ENCODE measurements at places on chromosomes 2 and 18.

DNA sequence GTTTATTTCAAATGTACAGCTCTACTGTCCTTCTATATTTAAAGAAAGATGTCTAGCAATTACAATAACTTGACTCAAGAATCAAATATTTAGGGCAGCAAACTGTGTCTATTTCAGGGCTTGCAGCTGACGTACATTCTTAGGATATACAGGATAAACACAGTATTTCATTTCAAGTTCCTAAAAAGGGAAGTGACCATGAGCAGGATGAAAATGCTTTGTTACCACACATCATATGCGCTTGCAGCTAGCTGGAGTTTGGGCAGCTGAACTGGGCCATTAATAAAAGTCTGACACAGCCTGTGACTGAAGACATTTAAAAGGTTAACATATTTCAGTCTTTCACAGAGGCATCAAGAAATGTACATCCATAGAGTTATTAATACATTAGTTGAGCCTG, 264.6 kb upstream of the TRIB2 start:
- no peak for DNase-seq

GRCh38 chr2:235909358-235909757, 258.8 kb downstream of the GBX2 start:
- no peak for DNase-seq

DNA sequence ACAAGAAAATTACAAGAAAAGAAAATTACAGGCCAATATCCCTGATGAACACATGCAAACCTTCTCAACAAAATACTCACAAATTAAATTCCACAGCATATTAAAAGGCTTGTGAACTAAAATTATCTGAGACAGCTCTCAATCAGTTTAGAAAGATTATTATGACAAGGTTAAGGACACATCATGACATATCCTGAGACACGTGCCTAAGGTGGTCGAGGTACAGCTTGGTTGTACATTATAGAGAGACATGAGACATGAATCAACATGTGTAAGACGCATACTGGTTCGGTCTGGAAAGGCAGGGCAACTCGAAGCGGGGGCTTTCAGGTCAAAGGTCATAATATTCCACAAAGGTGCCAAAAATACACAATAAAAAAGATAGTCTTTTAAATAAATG, 598.3 kb upstream of the REG3G start:
- DNase-seq: no peak

DNA sequence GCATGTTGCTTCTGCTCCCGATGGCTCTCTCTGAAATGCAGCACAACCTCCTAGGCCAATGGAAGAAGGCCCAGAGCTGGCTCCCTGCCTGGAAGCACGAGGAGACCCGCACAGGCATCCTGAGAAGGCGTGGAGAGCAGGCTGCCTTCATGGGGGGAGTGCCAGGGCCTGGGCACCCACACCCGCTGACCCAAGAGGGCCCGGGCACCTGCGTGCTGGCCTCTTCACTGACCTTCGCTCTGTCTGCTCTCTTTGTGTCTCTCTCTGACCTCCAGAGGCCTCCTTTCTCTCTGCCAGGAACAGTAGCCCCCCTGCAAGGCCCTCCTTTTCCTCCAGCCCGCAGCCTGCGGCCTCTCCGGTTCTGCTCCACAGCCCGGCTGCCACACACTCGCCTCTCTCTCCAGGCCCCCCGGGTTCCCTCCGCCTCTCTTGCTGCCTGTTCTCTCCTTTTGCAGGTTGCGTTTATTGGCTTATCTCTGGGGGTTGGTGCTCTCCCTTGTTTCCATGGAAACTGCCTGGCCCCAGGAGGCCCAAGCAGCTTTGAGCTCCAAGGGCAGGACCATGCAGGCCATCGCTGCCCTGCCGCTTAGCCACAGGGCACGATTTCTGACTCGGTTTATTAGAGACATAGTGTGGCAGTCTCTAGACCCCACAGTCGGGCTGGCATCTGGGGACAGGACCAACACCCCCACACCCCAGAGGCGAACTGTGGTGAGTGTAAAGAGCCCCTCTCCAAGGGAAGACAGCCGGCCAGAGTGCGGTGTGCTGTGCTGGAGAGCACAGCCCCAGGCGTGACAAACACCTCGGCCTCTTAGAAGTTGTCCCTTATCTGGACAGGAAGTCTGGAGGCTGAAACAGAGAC, 1.7 kb downstream of the MZT2B start:
- DNase-seq: no peak

DNA sequence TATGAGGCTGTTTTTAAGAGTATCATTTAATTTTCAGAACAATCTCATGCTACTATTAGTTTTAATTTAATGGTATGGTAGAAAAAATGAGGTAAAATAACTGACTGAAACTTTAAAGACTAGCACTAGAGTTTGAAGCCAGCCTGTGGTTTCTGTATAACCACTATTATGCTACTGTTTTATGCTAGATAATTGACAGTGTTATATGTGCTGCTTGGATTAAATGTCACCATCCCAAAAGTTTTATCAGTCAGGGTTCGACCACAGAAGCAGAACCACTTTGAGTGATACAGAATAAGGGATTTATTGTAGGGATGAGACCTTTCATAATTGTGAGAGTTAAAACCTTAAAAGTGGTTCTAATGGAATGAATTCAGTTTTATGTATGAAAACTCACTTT, 271.6 kb downstream of the PTGR3 start:
- no peak for DNase-seq

- DNase-seq: no peak
These were observed 310.4 kb upstream of the SYT4 start for GRCh38 chr18:43587538-43588153.

DNA sequence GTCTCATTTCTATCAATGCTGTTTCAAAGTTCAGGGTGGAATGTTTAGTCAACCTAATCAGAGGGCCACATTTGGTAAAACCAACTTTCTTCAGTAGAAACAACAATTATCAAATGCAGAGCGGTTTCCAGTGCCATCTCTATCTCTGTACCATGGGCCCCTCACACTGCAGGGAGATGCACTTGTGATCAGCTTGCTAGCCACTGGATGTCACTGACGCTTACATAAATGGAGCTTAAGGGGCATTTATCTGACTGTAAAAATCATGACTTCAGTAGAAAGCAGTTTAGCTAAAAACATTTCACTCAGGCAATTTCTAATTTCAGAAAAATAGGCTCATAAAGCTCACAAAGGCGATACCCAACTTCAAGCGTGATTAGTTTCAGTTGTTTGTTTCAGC, 678.0 kb downstream of the ZEB2 start:
- DNase-seq: no peak

GRCh38 chr18:70132999-70133398, 72.5 kb downstream of the RTTN start:
- no peak for DNase-seq

DNA sequence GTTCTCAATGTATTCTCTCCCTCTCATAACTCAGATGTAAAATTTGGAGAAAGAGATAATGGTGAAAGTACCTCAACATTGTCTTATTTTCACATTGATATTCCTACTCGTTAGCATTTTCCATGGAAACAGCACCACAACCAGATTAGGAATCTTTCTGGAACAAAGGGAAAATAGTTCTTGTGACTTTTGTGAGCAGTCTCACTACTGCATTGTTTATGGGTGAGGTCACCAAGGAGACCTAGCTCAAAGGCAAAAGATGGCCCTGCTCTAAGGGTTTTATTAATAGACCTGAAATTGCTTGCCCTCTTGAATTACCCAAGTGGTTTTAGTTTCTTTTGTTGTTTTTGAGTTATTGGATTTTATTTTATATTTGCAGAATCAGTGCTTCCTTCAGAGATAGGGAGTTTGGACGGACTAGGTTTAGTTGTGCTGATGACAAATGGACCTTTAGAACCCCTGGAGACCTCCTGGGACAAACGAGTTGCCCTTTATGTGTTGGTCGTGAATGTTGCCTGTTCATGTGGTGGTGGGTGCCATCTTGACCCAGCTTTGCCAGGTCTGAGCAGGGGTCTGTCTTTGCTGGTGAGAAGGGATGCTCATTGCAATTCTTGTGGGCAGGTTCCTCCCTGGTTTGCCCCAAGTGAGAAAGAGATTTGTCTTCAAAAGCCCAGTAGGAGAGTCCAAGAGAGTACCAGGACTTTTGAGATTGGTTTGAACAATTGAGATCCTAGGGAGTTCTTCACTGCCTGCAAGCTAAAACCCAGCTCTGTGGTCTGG, 58.1 kb downstream of the INPP4A start:
- no peak for DNase-seq

DNA sequence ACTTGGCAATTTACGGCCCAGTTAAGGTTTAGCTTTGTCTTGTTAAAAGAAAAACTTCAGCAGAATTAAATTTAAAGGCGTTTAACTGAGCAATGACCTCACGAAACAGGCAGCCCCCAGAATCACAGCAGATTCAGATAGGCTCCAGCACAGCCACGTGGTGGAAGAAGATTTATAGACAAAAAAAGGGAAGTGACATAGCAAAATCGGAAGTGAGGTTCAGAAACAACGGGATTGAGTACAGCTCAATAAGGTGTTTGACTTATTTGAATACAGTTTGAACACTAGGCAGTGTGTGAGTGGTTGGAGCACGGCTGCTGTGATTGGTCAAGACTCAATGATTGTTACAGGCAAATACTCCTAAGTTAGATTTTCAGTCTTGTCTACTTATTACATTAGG, 79.8 kb downstream of the MOGAT1 start:
- no peak for DNase-seq

DNA sequence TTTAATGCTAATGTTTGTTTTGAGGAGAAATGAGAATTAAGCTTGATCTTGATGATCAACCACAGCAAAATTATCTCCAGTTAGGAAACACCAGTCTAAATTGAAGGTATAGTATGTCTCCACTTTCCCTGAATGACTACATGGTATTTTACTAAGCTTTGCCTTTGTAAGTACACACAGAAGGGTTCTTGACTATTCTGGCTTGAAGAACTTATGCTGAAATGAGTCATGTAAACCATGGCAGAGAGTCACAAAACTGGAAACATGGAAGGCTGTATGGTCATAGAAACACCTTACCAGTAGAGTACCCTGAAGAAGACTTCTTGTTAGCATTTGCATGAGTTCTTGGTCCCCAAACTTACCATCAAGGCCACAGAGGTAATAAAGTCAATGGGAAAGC, 250.5 kb downstream of the SLC8A1 start:
- no peak for DNase-seq

- no peak for DNase-seq
These were observed 116.6 kb downstream of the ACTR3 start for GRCh38 chr2:114006460-114006859.

DNA sequence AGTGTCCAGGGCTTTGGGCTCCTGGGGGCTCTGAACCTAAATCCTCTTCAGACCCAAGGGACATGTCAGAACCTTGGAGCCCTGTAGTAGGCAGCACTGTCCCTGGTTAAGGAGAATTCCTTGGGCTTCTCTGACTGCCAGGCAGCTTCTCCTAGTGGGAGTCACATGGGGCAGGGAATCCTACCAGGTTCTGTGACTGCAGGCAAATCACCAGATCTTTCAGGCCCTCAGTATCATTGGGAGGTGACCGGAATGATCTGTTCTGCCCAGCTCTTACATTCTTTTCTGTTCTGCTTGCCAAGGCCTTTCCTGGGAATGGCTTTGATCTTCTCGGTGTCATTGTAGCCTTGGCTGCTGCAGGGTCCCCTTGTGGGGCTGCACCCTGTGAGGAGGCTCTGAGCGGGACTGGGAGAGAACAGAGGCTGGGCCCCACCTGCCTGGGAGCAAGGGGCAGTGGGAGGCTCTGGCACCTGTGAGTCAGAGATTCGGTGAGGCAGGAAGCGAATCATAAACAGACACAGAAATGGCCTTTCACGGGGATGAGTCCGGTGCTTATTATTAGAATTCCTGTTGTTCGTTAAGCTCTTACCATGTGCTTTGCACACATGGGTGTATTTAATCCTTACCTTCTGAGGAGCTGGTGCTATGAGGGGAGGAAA, 14.1 kb downstream of the CEP68 start:
- no peak for DNase-seq
